ENCODE measurements at places on chromosomes 5 and 9. TPM values are rescaled to one million over a fixed set of nuclear protein-coding genes. Genes with fewer than 3 reads are reported as not detected.

Gene ORM1
- total RNA-seq = 9.2 TPM

Gene GRXCR2
- total RNA-seq = not detected

Gene SLC6A18
- total RNA-seq = not detected

Gene DCAF12
- total RNA-seq = 38.5 TPM

Gene ADGRV1
- total RNA-seq = 49.7 TPM

Gene GPR150
- 0.18 TPM for total RNA-seq

Gene NTRK2
- 7.7 TPM for total RNA-seq

Gene BAAT
- not detected for total RNA-seq

Gene CCL21
- 138 TPM for total RNA-seq

Gene NREP
- total RNA-seq = 21.6 TPM

Gene HEMGN
- total RNA-seq = 0.56 TPM

Gene CCDC107
- total RNA-seq = 28.9 TPM

Gene PCDHAC2
- 5.8 TPM for total RNA-seq

DNA sequence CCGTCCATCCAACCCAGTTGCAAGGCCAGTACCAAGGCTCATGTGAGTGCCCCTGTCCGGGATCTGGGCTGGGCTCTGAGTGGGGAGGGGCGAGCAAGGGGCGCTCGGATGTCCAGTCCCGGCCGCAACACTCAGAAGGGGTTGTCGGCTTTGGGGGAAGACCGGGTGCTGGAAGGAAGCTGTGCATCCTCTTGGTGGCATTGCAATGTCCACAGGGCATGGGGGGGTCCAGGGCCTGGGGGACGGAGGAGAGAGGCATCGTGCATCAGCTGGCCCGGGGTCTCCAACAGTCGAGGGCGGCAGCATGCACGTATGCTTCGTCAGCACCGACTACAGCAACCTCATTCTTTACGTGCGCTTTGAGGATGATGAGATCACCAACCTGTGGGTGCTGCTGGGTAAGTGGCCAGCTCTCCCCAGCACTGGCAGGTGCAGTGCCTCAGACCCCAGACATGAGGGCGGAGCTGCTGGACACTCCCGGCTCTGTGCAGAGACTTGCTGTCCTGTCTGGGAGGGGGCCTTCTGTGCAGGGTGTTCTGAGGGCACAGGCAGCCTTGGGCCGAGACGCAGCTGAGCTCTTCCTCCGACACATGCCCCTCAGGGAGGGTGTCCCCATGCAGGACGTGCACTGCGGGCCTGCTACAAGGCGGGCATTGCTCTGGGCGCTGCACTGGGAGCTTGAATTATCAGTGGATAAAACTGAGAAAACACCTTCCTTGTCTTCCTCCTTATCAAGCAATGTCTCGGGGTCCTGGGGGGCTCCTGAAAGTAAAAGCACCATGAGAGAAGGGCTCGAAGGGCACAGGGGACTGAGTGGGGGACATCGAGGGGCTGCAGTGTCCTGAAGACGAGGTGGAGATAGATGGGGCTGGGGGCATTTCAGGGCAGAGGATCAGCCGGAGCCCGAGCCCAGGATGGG is 22.5 kb downstream of the GLT6D1 start:
- DNase-seq = no peak

DNA sequence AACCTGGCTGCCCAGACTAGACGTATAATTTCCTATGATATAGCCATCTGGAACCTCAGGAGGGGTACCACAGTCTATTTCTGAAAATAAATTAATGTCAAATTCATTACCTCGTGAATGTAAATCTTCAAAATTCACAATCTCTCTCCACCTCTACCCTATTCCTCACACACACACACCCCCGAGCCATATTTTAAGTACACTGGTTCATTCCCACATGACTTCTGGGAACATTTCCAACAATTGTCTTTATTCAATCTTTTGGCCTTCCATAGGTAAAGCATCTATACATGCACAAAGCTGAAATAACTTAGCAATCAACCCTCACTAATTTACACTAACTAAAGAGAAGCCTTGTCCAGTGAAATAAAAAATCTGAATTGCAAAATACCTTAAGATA is 32.7 kb downstream of the SUSD1 start:
- DNase-seq = no peak

GRCh38 chr9:106916466-106917235 is 53.7 kb downstream of the ZNF462 start:
- no peak for DNase-seq

DNA sequence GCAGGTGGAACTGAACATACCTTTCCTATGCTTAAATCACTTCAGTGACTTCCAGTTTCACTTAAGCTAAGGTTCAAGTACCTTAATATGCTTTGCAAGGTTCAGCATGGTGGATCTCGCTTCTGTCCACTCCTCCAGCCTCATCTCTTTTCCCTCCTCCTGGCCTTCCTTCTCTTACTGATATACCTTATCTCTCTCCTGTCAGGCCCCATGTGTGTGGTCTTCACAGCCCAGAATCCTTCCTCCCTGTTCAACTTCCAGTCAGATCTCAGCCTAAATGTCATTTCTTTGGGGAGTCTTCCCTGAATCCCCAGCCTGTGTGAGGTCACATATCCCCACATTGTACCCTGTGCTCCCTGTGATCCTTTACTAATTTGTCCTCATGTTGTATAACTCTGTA is 87.7 kb downstream of the ANGPTL2 start:
- DNase-seq = no peak

GRCh38 chr9:131787838-131788237 is 48.0 kb upstream of the RAPGEF1 start:
- no peak for DNase-seq

GRCh38 chr5:36300191-36300926 is 1.3 kb downstream of the RANBP3L start:
- no peak for DNase-seq

- no peak for DNase-seq
Measured at GRCh38 chr9:136052472-136052880, 42.6 kb downstream of the NACC2 start.

DNA sequence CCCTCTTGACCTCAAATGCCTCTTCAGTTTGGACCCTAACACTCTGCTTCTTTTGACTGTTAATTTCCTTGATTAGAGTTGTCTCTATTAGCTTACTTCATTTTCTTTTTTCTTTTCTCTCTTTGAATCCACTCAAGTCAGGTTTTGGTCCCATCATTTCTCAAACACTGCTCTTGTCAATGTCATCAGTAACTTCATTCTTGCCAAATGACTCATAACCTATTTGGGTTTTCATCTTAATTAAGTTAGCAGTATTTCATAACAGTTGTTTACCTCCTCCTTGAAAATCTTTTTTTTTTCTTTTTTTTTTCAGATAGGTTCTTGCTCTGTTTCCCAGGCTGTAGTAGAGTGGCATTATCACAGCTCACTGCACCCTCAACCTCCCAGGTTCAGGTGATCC is 119.6 kb downstream of the PARP8 start:
- no peak for DNase-seq

GRCh38 chr5:33852319-33852718 is 39.5 kb downstream of the ADAMTS12 start:
- DNase-seq = no peak

- DNase-seq = no peak
Measured at GRCh38 chr5:173630724-173631365, 14.4 kb upstream of the BOD1 start.

DNA sequence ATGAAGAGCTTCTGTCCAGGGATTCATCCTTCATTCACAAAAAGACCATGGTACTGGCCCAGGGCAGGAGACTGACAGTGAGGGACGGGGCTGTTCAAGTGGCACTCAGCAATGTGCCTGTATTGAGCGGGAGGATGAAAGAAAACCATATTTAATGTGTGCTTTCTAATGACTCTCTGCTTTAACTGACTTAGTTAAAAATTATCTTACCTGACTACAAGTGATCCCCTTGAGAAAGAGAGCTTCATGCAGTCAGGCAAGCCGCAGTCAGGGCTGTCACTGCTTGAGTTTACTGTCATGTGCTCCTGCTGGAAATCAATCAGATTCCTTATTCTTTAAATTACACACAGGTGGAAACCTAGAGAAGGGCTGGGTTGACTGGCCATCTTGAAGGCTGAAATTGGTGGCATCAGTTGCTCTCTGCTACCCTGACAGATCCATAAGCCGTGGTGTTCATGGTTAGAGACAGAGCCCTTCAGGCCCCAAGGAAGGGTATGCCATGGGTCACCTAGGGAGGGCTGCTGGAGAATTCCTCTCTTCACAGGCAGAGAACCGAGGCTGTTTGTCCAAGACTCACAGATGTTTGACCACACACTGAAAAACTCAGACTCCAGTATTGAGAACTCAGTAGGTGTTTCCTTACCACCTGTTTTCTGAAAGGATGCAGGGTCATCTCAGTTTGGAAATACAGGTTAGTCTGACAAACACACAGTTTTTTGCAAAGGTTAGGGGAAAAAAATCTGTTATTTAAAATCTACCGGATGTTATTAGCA is 70.9 kb downstream of the TRIO start:
- DNase-seq = no peak

DNA sequence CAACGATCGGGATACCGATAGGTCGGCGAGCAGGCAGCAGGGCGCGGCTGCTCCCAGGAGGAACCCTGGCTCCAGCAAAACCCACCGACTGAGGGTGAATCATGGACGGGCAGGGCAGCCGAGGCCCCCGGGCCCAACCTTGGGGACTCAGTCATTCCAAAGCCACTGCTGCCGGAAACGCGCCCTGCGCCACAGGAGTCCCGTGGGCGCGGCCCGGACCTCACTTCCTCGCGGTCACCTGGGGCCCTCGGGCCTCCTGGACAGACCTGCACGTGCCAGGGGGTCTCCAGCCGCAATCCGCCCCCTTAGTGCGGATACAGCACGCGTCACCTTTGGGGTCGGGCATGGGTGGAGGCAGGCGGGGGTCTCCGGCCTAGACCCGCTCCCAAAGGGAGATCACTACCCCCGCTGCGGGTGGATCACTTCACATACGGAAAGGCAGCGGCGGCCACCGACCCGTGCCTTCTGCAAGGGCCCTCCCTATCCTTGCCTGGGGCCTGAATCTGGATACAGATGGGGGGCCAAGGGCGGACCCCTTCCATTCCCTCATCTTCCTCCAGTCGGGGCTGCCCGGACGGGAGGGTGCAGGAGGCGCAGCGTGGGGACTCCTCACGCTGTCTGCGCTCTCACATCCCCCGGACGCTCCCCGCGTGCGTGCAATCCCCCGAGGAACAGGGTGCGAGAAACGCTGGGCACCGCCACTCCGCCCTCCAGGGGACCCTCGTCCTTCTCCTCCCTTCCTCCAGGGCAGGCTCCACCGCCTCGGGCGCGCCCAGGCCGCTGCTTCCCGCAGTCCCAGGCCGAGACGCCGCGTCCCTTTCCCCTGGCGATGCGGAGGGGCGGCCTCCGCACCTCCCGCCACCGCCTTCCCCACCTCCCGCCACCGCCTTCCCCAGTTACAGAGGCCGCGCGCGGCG is 586 bp downstream of the TXN start:
- DNase-seq = peak; percentile 86

DNA sequence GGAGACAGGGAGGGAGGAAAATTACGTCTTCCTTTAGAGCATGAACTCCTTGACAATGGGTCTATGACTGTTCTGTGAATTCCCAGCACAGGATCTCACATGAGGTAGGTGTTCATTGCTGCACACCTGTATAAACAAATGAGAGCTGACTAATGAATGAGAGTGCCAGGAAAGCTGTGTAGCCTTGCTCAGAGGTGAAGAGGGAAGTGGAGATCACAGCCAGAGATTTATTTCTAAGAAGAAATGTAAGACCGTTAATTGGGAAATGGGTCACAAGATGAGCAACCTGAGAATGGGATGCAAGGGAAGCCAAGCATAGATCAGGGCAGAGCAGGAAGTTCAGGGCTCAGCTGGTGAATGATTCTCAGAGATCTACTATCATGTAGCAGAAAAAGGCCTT is 295.1 kb downstream of the CDK5RAP2 start:
- no peak for DNase-seq

GRCh38 chr5:171462136-171462927 is 42.9 kb downstream of the FGF18 start:
- no peak for DNase-seq

DNA sequence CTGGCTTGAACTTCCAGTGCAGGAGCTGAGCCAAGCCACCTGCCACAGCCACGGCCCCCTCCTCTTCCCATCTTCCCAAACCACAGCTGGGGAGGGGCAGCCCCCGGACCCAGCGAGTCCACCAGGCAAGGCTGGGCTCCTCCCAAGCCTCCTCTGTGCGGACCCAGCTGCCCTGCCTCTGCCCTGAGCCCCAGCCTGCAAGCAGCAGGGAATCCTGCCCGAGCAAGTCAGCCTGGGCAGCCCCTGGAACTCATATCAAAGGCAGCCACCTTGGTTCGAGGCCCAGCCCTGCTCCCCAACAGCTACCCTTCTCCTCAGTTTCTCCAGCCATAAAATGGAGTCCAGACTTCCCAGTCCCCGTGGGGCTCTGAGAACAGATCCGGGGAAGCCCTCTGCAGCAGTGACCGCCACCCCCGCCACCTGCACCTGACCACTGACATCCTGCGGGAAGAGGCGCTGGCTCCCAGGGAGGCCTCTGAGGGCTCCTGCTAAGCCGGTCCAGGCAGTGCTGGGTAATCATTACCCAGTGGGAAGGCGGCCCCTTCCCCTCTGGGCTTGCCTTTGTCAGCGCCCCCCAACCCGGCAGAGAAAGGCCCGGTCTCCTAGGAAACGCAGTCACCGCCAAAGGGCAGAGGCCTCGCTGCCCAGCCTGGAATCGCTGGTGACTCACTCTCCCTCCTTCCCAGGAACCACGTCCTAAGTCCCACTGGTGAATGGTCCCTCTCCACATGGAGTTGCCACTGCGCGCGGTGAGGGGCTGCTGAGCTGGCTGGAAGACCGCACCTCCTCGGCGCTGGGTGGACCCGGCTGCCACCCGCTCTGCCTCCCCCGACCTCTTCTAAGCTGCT is 1.5 kb downstream of the VAV2 start:
- DNase-seq = peak; percentile 55

- peak; percentile 84 for DNase-seq
Measured at GRCh38 chr5:442335-443238, at the start of gene EXOC3. TSS of gene EXOC3 (plus strand) at chr5:443176. CDS start at chr5:446206, 3,030 bp downstream.

DNA sequence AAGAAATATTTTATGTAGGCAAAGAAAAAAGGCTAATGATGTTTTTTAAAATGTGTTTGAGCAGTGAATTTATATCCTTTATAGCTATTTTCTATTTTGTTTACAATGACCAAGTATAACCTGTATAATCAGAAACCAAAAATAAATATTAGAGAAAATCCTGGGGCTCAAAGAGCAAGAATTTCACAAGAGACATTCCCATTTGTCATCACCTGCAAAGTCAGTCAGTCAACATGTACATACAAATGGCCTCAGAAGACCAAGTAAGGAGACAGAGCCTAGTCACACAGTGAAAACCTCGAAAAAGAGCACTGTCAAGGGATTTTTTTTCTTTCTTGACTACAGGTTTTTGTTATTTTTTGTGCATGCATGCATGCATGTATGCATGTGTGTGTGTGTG is 231.4 kb downstream of the GLIS3 start:
- DNase-seq = no peak

- DNase-seq = no peak
Measured at GRCh38 chr9:93613791-93614190, 37.4 kb downstream of the PHF2 start.

DNA sequence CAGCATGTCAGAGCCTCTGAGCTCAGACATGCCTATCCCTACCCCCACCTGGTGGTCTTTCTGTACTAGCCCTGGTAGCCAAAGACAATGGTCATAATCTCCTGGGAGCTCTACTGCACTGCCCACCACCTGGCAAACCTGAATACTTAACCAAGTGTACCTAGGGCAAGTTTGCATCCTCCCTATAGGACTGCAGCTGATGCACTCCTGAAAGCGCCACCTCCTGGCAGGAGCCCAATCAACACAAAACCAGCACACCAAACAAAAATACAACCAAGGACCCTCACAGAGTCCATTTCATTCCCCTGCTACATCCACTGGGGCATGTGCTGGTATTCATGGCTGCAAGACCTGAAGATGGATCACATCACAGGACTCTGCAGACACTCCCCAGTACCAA is 14.8 kb upstream of the FAM174A start:
- no peak for DNase-seq

Measured in lower lobe of right lung (tissue), 2 donors.